ENCODE measurements at places on chromosomes 16 and 17. TPM values are rescaled to one million over a fixed set of nuclear protein-coding genes. Genes with fewer than 3 reads are reported as not detected.

PRR29 gene
- total RNA-seq: 0.52 TPM

MT1A gene
- total RNA-seq: not detected

GRCh38 chr17:36001110-36001771 lies at the start of gene CCL15:
Gene CCL15 (minus strand): TSS chr17:36001553. CDS start chr17:36001492, 61 bp downstream.
- no peak for DNase-seq

CSH1 gene
- 11.7 TPM for total RNA-seq

DNA sequence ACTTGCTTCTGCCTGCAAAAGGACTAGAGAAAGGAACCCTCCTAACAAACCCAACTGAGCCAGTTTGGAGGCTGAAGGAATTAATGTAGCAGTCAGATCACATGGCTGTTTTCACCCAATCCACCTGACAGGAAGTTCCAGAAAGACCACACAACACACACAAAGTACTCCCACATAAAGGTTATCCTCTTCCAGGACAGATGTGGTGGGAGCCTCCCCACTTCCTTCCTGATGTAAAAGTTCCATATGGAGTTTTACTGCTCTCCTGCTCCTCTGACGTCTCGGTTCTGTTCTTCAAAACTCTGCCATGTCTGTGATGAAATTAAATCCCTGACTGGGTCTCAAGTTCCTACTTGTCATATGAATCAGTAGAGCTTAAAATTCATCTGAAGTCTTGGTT lies 497.0 kb upstream of the HSBP1 start:
- no peak for DNase-seq

DNA sequence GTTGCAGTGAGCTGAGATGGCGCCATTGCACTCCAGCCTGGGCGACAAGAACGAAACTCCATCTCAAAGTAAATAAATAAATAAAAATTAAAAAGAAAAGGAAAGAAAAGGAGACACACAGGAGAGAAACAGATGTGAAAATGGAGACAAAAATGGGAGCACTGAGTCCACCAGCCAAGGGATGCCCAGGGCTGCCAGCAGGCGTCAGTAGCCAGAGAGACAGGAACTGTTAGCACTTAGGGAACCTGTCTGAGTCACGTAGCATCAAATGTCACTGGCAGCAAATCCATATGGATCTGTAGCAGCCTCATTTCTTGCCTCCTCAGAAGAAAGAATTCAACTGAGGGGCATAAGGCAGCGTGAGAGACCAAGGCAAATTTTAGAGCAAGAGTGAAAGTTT lies 79.7 kb downstream of the CYLD start:
- no peak for DNase-seq

TCAP gene
- total RNA-seq: 3.4 TPM

HLF gene
- total RNA-seq: 2.1 TPM

- DNase-seq: no peak
These were observed 8.1 kb downstream of the CRISPLD2 start for GRCh38 chr16:84827897-84828296.

- peak; percentile 50 for DNase-seq
These were observed at the start of gene MYO1D for GRCh38 chr17:32876417-32877163. Gene MYO1D (minus strand): TSS chr17:32877124. CDS start chr17:32876872, 252 bp downstream.

DNA sequence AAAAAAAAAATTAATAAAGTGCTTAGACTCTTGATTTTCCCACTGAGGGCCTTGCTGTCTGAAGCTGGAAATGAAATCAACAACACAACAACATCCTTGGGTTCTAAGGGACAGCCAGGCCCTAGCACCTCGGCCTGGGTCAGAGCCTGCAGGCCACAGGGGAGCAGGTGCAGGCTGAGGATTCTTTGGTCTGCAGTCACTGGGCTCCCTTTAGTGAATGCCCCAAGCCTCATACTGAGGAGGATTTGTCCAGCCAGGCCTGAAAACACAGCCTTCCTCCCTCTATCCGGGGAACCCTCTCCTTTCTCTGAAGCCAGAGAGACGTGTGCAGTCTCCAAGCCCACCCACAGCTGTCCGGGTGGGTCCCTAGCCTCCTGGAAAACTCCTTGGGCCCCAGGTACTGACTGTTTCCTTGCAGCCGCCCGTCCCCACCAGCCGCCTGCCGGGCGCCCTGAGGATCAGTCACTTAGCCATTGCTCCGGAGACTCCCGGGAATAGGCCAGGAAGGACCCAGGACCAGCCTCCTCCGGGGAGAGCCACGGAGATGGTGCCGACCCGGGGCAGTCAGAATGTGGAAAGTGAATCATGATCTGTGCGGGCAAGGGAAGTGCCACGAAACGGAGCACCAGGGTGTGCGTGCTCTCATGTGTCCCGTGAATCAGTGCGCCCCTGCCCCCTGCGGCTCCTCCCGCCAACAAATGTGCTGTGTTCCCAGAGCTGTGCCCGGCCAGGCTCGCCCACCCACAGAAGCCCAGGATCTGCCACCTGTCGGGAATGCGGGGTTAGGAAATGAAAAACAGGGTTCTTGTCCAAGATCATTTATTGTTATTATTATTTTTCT lies 91.0 kb downstream of the RTN4RL1 start:
- no peak for DNase-seq

KCNJ2 gene
- total RNA-seq: 0.22 TPM

- no peak for DNase-seq
These were observed 108.6 kb downstream of the CCT6B start for GRCh38 chr17:34852614-34853013.

DNA sequence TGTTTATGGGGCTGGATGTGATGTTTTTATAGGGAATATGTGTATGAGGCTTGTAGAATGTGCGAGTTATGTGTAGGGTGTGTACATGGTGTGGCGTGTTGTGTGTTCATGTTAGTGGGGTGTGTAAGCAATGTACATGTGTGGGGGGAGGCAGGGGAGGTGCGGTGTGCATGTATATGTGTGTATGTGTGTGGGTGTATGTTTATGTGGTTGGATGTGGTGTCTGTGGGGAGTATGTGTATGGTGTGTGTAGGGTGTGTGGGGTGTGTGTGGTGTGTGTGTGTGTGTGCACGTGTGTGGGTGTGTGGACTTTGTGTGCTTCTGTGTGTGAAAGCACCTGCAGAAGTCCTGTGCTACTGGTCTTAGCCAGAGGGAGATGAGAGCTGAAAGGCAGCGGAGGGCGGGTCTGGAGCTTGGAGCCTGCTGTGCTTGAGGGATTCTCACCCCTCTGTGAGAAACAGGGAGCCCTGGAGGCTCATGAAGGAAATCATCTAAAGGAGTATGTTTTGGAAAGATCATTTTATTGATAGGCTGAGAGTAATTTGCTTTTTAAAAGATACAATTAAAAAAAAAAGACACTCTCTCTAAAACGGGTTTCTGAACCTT lies 222.7 kb downstream of the HS3ST4 start:
- no peak for DNase-seq

DNA sequence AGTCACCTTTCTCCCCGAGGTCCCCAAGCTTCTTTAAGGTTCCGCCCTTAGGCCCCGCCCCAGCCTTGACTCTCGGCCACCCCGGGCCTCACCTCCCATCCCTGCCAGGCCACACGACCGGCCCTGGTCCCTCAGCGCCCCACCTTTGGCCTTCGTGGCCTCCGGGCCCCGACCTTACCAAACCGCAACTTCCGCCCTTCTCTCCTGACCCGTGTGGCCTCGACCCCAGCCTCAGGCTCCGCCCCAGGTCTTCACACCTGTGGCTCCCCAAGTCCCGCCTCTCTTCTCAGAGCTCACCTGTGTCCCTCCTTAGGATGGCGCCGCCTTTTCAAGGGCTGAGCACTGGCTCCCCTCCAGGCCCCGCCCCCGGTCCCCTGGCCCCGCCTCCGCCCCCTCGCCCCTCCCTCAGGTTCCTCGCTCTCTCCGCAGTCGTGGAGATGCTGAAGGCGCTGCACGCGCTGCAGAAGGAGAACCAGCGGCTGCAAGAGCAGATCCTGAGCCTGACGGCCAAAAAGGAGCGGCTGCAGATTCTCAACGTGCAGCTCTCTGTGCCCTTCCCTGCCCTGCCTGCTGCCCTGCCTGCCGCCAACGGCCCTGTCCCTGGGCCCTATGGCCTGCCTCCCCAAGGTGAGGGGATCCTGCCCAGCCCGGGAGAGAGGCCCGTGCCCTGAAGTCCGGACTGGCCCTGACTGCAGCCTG lies 10.0 kb upstream of the CISD3 start:
- DNase-seq: no peak

PPL gene
- total RNA-seq: not detected

ALDH3A2 gene
- total RNA-seq: 34.7 TPM

DNA sequence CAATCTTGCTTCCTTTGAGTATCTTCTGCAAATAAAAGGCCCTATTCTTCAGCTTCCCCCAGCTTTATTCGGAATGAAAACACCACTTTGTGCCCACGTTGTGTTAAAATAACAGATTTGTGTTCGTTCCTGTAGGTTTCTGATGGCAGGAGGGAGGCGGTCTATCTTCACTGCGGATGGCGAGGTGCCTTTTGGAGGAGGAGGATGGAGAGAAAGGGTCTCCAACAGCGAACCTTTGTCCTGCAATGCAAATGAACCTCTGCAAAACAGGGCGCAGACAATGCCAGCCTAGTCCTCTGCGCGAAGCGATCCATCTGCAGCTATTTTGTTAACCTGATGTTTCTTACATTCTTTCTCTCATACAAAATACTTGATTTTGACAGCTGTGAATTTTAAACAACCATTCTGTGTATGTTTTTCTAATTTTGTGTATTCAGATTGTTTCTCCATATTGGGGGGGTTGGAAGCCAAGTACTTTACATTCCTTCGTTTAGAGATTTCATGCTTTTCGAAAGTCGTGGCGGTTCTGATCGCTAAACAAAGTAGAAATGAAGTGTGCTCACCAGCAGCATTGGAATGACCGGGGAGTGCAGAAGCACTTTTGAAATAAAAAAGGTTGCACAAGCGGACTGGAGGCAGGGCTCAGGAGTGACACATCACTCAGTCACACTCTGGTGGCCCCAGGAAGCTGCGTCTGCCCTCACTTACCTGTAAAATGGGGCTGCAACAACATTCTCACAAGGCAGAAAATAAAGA lies 279.0 kb upstream of the IRX5 start:
- no peak for DNase-seq

THUMPD1 gene
- total RNA-seq: 97.6 TPM

DNA sequence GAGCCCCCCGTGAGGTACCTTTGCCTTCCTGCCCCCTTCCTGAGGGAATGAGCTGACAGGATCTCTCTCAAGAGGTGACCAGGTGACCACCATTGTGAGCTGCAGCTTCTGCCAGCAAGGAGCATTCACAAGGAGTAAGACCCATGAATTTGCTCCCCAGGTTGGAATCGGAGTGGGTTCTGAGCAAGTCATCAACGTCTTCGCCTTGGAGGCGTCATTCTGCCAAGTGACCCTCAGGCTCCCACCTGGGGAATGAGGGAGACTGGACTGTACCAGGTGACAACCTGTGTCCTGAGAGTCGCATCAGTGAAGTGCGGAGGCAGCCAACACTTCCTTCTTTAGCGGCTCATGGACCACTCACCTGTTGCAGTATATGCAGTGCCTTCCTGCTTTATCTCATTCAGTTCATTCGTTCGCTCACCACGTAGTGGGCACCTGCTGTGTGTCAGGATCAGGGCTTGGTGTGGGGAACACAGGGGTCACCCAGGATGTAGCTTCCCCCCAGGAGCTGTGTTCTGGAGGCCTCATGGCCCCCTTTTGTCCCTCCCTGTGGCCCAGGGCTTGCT lies 22.8 kb downstream of the WSCD1 start:
- no peak for DNase-seq

GRCh38 chr17:13538841-13539411 lies 62.8 kb downstream of the HS3ST3A1 start:
- DNase-seq: no peak

GRCh38 chr17:17055286-17056155 lies 13.3 kb downstream of the MPRIP start:
- DNase-seq: no peak

- DNase-seq: no peak
These were observed 42.4 kb upstream of the FBXO47 start for GRCh38 chr17:39009581-39010001.

- DNase-seq: no peak
These were observed 21.4 kb upstream of the SPACA3 start for GRCh38 chr17:32970281-32970680.

GRCh38 chr17:27602721-27603420 lies 28.1 kb upstream of the LGALS9 start:
- peak; percentile 68 for DNase-seq

CX3CL1 gene
- total RNA-seq: 0.15 TPM

GRCh38 chr17:63919311-63919723 lies 678 bp upstream of the GH1 start:
- peak; percentile 75 for DNase-seq

KRT31 gene
- total RNA-seq: not detected

GRCh38 chr17:73103641-73104335 lies 11.3 kb upstream of the SLC39A11 start:
- no peak for DNase-seq

DNA sequence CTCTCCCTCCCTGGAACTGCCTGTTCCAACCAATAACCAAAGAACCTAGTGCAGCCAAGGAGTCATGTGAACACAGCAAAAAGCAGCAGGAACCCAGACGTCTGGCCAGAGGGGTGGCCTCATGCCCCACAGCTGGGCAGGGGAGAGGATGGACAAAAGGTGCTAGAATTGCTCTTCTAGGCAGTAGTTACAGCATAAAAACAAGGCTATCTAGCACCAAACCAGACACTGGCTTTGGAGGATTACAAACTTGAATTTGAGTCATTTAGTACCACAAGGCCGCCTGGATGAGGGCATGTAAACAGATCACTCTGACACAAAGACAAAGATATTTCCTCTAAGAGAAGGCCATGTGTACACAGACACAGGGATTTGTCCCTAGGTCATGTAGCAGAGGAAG lies 423.3 kb upstream of the MAF start:
- no peak for DNase-seq

DNA sequence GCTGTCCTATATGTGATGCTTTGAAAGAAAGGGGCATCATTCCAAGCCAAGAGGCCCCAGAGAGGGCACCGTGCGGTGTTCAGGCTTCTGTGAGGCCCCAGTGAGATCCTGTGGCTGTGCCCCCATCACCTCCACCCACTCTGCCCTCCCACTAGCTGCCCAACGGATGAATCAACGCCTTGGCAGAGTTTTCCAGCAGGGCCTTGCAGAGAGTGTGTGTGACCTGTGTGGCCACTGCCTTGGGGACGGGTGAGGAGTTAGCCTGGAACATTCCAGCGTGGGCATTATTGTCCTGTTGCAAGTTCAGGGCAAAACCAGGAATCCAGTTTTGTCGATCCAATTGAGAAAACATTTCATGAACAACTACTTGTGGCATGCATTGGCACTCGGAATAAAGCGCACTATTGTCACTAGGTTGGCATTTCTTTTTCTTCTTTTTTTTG lies 53.7 kb downstream of the SF3B3 start:
- no peak for DNase-seq
